ENCODE measurements at places on chromosomes 16 and 17.

GRCh38 chr16:87057211-87057881, 259.8 kb downstream of the C16orf95 start:
- no peak for DNase-seq

GRCh38 chr17:43412166-43412565, 13.4 kb downstream of the ARL4D start:
- DNase-seq: no peak

DNA sequence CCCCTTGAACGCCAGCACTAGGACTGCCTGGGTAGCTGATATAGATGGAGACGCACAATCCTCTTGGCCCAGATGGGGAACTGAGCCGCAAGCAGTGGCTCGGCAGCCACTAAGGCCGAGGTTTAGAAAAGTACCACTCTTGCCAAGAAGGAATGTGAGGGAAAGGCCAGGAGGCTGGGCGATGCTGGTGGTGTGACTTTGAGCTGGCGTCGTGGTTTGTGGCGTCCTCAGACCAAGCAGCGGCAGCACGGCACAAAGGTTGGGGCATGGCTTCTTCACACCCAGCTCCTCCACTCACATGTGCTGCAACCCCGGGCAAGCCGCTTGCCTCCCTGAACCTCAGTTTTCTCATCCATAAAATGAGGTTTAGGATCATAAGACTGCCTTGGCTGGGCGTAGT, 15.6 kb downstream of the DCAKD start:
- DNase-seq: no peak

DNA sequence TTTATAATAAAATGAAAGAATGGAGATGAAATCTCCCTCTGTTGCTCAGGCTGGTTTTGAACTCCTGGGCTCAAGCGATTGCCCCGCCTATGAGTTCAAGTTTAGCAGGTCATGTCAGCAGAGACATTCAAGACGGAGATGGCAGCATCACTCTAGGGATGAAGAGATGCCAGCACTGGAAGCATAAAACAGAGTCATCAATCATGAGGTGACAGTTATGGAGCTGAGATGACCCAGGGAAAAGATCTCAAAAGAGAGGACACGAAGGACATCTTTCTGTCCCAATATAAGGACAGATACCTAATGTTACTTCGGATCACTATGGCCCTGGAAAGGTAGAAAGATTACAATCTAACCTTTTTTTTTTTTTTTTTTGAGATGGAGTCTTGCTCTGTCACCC, 11.0 kb upstream of the LCMT1 start:
- DNase-seq: no peak

- no peak for DNase-seq
These were observed 36.4 kb upstream of the TMEM97 start for GRCh38 chr17:28282596-28282995.

All from GM20000 (cell line).